ENCODE measurements at places on chromosomes 11 and 22.

- no peak for DNase-seq
These were observed 206.2 kb upstream of the MTMR2 start for GRCh38 chr11:96130061-96130620.

DNA sequence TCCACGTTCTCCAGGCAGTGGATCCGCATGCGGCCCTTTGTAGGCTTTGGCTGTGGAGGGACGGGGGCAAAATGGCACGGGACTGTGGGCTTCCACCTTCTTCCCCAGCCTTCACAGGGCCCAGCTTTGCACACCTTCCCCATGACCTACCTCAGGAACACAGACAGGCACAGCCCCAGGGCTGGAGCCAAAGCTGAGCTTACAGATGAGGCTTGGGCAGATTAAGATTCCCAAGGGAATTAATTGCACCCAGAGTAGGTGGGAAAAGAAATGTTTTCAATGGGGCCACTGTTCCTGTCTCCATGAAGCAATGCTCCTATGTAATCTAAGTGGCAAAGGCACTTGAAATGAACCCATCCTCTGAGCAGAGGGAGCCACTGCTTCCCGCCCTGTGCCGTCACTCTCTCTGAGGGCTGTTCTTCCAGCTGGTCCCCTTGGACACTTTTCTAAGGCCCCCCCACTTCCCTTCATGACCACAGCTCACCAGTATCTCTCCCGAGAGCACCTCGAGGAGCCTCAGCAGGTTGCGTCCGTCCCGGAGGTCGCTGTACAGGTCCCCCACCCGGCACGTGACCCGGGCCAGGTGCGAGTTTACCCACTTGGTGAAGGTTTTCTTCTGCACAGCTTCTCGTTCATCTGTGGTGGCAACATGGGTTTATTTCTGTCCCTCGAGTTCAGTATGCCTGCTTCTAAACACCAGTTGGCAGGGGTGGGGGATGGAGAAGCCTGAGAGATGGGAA lies 13.5 kb downstream of the SPTBN2 start:
- DNase-seq = no peak

GRCh38 chr11:125626288-125626950 lies 1.5 kb downstream of the CHEK1 start:
- DNase-seq = no peak

- no peak for DNase-seq
These were observed 339.8 kb upstream of the NARS2 start for GRCh38 chr11:78914503-78914902.

GRCh38 chr11:100637706-100638105 lies 49.4 kb upstream of the ARHGAP42 start:
- no peak for DNase-seq

DNA sequence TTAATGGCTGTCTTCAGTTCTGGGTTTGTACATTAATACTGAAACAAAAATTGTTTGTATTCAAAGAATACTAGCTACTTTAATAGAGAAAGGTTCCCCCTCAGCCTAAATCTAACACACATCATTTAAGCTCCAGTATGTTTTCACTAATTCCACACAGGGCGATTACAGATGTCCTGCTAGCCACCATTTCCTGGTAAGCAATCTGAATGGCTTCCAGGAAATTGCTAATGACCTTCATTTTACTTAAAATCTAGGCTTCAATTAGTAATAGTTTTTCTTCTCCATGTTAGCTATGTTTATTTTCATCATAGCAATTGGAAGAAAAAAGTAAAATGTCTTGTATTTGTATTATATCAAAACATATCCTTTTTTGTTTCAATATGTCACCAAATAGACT lies 132.8 kb downstream of the SOX6 start:
- DNase-seq = no peak

DNA sequence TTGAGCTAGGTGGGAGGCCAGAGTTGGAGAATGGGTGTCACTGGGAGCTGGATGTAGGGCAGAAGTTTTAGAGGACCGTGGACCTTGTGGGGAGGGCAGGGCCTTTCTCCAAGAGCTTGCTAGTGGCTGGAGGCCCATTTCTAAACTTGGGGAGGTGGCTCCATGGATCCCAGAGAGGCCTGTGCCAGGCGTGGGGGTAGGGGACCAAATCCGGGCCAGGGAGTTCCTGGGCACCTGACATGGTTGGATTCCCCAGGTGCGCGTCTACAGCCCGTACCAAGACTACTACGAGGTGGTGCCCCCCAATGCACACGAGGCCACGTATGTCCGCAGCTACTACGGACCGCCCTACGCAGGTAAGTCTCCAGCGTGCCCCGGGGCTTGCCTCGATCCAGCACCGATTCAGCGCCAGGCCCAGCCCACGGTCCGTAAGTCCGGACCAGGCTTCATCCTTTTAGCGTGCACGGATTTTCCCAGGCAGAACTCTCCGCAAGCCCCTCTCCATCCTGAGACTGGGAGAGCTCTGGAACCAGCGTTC lies 14.2 kb downstream of the PLEKHB1 start:
- no peak for DNase-seq

DNA sequence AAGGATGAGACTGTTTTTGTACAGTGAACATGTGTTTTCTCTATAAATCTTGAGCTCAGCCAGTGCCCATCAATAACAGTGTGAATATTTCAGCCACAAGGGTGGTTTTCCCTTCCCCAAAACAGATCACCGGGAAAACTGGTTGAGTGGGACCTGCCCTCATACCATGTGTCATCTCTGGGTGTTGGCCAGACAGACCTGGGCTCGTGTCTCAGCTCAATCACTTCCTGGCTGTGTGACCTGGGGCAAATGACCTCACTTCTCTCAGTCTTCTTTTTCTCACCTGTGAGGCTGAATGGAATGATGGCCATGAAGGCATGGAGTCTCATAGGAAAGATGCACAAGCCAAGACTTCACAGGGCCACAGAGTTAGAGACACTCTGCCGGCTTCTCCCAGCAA lies 74.7 kb downstream of the COMMD9 start:
- DNase-seq = no peak

DNA sequence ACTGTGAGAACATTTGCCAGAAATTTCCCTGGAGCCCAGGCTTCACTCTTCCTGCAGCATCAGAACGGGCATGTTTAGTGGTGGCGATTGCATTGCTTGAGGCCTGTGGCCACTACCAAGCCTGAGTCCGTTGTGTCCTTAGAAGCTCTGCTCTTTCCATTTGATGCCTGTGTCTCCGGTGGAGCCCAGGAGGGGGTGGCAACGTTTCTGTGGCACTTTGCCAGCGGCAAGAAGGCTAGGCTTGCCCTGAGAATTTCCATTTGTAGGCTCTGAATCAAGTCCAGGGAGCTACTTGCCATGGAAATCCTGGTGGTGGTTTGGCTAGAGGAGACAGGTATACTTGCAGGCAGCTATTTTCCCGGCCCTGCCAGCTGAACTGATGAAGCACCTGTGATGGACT lies 47.1 kb downstream of the ADAMTS8 start:
- DNase-seq = no peak

- DNase-seq = no peak
These were observed 166.5 kb upstream of the CADM1 start for GRCh38 chr11:115670538-115671205.

- no peak for DNase-seq
These were observed 126.3 kb upstream of the TIMP3 start for GRCh38 chr22:32674925-32675825.

DNA sequence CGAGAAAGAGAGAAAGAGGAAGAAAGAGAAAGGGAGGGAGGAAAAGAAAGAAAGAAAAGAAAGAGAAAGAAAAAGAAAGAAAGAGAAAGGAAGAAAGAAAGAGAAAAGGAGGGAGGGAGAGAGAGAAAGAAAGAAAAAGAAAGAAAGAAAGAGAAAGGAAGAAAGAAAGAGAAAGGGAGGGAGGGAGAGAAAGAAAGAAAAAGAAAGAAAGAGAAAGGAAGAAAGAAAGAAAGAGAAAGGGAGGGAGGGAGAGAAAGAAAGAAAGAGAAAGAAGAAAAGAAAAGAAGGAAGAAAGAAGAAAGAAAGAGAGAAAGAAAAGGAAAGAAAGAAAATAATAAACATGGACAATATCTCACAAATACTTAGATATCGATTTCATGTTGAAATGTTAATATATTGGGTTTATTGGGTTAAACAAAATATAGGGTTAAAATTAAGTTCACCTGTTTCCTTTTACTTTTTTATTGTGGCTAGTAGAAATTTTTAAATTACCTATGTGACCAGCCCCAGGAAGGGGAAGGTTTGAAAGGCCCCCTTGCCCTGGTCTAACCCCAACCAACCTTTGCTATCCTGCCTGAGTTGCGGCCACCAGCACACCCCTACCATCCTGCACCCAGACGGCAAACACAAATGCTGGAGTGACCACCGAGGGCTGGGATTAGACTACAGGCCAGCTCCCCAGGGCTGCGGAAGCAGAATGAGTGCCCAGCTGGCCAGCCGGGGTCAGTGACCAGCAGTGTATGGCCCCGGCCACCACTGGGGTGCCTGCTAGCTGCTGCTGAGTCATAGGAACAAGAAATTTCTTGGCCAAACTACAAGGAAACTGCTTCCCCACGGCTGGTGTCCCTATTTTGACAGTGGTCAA lies 81.0 kb upstream of the FGF3 start:
- no peak for DNase-seq

GRCh38 chr11:84420271-84420670 lies 1134.1 kb upstream of the CCDC90B start:
- no peak for DNase-seq

DNA sequence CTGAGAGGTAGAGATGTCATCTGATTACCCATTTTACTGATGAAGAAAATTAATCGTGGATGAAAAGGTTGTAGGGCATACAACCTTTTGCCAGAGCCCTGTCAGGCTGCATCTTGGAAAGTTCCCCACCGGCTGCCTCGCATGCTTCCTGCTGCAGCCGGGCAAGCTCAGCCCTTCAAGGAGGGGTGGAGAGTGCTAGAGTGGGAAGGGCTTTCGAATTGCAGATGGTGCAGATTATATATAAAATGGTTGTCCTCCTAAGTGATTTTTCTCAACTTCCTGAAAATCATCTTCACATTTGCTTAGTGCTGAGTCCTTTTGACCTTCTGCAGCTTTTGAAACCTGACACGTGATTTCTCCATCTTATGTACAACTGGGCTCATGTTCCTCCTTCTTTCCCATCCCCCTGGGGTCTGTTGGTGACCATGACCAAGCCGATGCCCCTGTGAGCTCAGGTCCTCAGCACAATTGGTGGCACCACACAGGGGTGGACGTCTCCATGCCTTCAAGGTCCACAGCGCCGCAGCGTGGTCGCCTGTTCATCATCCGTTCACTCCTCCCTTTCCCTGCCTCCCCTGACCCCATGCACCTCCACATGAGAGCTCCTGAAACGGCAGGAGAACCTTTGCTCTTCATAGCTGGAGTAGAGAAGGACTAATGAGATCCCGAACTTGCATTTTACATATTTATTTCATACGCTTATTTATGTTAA lies 47.6 kb upstream of the MYO18B start:
- DNase-seq = no peak

DNA sequence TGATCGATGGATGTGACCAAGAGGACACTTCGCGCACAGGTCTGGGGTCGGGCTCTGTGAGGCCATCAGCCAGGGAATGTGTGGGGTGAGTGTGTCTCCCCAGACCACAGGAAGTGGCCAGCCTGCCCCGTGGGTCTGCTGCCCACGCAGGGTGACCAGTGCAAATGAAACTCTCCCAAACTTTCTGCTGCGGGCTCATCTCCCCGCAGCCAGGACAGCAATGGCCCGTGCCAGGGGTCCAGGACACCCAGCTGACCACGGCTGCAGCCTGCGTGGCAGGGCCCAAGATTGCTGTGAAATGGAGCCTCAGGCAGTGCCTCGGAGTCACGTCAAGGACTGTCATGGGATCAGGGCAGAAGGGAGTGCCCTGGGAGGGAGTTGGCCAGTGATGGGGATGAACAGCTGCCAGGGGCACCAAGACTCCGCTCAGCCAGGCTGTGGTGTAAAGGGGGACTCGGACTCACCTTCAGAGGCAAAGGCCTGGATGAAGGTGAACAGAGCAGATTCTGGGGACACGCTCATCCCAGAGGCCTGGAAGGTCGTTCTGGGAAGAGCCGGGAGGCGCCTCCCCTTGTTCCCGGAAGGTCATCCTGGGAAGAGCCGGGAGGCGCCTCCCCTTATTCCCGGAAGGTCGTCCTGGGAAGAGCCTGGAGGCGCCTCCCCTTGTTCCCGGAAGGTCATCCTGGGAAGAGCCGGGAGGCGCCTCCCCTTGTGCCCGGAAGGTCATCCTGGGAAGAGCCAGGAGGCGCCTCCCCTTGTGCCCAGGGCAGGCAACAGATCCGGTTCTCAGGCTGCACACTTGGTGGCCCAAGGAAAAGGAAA lies 252.6 kb downstream of the BRD1 start:
- no peak for DNase-seq

- no peak for DNase-seq
These were observed 182.7 kb downstream of the ADAMTS15 start for GRCh38 chr11:130631119-130631518.

DNA sequence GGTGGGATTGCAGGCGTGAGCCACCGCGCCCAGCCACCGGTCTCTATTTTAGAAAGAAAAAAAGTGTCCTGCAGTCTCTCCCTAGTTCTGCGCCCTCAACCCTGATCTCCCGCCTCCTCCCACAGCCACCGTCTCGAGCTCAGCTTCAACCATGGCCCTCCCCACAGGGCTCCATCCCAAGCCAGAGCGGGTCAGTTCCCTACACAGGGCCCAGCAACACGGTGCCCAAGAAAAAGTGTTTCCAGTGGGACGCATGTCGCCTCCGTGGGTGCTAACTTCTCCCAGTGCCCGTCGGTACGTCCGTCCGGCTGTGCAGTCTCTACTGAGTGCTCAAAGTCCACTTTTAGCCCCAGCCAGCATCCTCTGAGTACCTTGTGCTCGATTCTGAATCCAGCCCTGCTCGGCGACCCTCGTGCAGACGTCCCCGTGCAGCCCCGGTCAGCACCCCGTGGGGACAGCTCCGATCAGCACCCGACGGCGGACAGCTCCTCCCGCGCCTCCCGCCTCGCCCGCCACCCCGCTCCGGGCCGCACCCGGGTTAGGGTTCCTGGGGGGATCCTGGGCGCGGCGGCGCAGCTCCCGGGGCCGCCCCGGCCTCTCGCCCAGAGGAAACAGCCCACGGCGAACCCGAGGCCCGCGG lies 657 bp upstream of the MAPK8IP2 start:
- peak; percentile 61 for DNase-seq

DNA sequence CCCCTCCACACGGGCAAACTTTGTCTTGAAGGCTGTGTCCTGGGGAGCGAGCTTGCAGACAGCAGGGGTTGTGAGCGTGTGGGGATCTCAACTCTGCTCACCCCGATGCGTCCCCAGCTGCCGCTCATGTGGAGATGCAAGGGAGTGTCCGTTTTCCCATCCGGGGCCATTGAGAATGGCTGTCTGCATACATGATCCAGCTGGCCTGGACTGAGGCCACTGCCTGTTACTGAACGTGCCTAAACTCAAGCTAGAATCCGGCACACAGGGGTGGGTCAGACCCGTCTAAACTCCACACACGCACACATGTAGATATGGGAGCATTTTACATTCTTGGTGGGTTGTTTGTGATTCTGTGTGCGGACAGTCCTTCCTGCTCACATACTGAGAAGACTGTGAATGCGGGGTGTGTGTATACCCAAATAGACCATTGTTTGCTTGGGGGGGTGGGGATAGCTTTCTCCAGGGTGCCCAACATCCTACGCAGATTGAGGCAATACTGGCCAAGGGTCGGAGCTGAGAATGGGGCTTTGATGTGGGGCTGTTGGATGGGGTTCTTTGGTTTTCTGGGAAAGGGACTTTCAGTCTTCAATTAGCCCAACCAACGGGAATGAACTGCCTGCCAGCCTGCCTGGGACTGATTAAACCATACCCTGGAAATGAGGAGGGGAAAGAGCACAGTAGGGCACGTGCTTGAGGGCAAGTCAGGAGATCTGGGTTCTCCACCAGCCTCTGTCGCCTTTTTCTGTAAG lies 60.4 kb downstream of the ST3GAL4 start:
- DNase-seq = peak; percentile 89

Measured in muscle of arm (tissue), 14 donors.